ENCODE measurements at places on chromosomes 4 and X.

- no peak for DNase-seq
These were observed 115.5 kb downstream of the SOX3 start for GRCh38 chrX:140389331-140389730.

DNA sequence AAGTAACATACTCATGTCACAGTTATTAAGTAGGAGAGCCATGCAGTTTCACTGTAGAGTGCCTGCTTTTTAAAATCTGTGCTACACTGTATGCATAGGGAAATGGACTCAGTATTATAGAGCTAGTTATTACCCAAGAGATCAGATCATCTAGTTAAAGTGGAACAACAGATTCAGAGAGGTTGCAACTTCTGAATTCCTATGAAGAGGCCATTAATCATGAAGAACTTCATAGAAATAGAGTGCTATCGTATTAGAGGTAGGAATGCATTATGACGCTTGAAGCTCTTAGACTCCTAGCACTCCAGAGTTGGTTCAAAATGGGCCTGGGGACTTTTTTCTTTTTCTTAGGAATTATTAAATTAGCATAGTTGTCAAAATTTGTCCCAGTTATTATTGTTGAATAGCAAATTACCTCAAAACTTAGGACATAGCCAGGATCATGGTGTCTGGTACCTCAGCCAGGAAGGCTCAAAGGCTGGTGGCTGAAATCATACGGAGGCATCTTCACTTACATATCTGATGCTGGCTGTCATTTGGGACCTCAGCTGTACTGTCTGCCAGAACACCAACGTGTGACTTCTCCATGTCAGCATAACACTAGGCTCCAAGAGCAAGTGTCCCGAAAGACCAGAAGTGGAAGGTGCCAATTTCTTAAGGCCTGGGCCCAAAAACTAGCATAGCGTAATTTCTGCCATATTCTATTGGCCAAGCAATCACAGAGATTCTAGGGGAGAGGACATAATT, 125.7 kb downstream of the STAG2 start:
- no peak for DNase-seq

DNA sequence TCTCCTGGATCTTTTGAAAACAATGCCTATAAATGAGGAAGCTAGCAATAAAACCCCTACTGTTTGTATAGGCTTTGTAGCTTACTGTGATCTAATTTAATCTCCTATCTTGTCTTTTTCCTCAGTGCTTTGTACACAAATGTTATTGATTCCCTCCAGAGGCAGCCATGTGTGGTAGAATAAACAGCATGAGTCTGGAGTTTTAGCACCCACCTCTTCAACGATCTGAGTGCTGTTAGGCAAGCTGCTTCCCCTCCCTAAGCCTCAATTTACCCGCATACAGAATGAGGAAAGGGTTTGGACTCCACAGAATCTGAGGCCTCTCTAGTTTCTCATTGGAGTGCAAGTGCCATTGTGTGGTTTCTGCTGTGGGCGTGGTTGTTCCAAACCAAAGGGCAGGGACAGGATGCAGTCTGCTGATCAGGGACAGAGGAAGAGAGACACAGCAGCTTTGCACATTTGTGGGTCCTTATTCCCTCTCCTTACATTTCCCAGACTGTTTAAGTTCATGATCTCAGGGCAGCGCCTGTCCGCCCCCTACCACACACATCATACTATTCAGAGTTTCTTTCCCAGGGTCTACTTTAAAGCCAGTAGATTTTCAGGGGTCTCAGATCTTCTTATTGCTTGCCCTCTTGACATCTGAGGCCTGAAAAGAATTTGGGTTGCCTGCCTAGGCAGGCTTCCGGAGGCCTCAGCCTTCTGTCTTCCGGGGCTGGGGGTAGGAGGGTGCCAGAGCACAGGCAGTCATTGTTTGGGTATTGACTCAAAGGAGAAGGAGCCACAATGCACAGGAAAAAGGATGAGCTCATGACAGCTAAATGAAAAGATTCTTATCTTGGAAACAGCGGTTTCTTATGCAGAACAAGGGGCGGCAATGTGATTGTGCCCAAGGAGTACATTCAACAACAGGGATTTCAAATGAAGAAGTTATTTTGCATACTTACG, 114.9 kb upstream of the TEX13D start:
- DNase-seq = no peak

DNA sequence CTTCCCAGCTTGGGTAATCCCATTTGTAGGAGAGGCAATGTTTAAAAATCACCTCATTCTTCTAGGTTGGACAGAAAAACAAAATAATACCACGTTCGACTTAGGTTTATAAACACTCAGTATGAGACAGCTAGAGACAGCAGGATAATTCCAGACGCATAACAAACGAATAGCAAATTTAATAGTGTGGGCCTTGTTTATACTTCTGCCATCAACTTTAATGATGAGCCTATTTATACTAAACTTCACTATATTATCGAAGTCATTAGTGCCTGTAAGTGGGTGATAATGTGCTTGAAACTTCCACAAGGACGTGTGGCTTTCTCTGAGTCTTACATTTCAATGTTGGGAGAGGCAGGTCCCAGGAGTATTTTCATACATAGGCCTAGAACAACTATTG, 255.7 kb upstream of the PPARGC1A start:
- DNase-seq = no peak

GRCh38 chrX:115449742-115450141, 111.2 kb upstream of the PLS3 start:
- no peak for DNase-seq

- no peak for DNase-seq
These were observed 173.7 kb upstream of the LEF1 start for GRCh38 chr4:108342325-108342970.
